Stimulated activated CD4-positive, alpha-beta T cell treated with anti-CD3 and anti-CD28 coated beads, Interleukin-4, amount 100 ng/mL, for 48 hours (primary cell): ENCODE measurements at places on chromosomes 7 and 10.
A peak's percentile ranks its signal among the peaks of the same experiment; 100 is the strongest.

DNA sequence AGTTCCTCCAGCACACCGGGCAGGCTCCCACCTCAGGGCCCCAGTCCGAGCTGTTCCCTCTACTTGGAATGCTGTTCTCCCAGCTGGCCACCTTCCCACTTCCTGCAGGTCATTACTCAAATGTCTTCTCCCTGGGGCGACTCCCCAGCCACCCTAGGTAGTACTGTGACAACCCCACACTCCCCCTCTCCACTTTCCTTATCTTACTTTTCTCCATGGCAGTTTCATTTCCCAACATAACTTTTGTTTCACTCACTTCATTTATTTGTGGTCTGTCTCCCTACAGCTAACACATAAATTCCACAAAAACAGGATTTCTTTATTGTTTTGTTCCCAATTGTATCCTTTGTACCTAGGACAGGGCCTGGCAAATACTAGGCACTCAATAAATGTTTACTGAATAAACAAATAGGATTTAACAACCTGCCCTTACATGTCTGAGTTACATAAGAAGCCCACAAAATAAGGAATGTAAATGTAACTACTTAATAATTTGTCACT is 76.5 kb downstream of the JAZF1 start:
- no peak for DNase-seq

DNA sequence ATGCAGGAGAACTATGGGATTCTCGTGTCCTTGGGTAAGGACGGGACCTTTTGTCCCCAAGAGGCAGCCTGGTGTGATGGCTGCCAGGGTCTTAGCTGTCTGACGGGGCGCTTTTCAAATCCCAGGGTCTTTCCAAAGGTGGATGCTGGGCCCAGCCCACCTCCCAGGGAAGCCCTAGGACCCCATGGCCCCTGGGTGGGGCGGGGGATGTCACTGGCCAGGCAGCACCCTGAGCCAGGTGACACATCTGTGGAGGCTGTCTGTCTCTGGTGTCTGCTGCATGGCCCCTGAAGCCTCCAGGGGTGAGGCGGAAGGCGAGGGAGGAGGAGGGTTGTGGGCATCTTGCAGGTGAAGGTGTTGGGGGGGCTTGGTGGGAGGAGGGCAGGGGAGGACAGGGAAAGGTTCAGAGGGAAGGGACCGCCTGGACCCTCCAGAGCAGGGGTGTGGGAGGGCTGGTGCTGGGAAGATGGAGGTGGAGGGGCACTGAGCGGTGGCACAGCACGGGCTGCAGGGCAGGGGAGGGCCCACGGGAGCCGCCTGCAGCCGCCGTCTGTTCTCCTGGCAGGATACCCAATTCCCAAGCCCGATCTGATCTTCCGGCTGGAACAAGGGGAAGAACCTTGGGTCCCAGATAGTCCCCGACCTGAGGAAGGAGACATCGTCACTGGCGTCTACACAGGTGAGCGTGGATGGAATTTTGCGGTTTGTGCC is 7.0 kb downstream of the ZNF316 start:
- DNase-seq = no peak

DNA sequence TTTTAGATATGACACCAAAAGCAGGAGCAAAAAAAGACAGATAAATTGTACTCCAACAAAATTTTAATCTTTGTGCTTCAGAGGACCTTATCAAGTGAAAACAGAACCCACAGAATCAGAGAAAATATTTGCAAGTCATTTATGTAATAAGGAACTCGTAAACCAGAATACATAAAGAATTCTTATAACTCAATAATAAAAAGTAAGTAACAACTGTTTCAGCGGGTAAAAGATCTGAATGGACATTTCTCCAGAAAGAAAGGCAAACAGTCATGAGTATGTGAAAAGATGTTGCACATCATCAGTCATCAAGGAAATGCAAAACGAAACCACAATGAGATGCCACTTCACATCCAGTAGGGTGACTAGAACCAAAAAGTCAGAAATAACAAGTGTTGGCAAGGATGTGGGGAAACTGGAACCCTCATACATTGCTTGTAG is 167.7 kb upstream of the KCTD7 start:
- no peak for DNase-seq

DNA sequence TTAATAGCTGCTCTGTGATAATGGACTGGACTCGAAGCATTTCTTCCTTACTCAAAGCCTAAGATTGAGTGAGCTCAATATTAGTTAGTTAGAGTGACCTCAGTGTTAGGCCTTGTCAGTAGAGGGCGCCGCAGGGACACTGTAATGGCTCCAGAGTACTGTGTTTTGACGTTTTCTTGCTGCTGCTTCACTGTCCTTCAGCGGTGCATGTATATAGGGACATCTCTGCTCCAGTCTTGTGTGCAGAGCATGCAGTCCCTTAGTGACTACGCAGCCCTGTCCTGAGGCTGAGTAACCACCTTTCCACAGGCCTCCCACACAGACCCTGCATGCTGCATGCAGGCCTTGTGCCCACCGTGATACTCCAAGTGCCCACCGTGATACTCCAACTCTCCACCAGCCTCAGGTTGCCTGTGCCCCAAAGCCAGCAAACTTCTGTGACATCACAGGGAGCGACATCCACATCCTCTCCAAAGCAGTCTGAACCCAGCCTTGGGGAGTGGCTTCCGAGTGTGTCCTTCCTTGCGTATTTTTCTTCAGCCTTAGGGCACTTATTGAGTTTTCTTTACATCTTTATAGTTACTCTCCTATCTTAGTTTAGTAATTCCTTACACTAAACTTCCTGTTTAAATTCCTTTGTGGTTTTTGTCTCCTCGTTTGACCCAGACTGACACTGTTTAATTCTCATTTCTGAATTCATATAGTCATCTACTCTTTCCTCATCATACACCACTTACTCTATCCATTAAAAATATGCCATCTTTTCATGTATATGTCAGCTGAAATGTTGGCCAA is 118.2 kb downstream of the JAZF1 start:
- peak; percentile 63 for DNase-seq

- no peak for DNase-seq
Measured at GRCh38 chr10:69956741-69957230, 95.9 kb upstream of the MACROH2A2 start.

GRCh38 chr10:130393342-130393741 is 257.2 kb downstream of the GLRX3 start:
- no peak for DNase-seq

GRCh38 chr10:125169279-125169678 is 8.9 kb upstream of the CTBP2 start:
- no peak for DNase-seq

- peak; percentile 36 for DNase-seq
Measured at GRCh38 chr10:103145860-103146466, 47.1 kb downstream of the NT5C2 start.

GRCh38 chr7:45421806-45422205 is 152.4 kb upstream of the ADCY1 start:
- no peak for DNase-seq

DNA sequence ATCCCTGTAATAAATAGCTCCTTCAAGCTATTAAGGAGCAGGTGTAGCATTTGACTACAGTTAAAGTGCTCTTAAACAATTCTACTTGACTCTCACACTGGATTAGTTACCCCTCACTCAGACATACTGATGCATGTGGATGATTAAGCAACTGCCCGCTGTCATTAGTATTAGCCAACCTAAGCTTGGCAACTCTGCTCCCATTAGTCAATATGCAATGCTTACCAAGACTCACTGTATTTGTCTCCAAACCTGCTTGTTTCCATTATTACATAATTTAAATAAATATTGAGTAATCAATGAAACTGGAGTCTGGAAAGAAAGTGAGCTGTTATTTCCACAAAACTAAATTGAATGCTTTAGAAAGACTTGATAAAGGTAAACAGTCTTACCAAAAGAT is 144.0 kb upstream of the ASAH2 start:
- DNase-seq = no peak

DNA sequence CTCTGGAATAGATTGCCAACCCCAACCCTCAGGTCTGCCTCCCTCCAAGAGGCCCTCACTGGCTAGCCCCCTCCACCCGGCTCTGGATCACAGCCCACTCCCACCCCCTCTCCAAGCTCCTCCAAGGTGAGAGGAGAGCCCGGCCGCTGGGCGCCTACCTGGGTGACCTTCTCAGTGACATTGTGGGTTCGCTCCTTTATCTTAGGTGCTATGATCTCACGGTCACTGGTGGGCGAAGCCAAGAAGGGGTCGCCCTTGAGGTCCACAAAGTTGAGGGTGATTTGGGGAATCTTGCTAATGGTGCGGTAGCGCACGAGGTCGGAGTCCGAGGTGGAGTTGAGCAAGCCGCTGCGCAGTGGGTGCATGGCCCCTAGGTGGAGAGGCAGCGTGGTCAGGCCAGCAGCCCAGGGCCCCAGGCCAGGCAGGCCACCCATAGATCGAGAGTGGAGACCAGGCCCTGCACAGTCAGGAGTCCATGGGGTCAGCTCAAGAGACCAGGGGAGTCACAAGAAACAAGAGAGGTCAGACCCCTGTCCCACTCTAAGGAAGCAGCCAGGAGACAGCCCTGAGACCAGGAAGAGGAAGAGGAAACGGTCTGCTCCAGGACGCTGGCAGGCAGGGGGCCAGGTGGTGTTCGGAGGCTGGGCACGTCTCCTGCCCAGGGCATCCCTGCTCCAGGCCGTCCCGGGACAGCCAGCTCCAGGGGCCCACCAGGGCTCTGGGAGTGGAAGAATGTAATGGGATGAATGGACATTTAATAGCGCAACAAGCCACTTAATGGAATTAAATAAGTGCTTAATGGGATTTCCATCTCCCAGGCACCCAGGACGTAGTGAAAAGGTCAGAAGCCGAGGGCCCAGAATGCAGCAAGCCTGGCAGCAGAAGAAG is 20.7 kb downstream of the KCNH2 start:
- no peak for DNase-seq

- DNase-seq = no peak
Measured at GRCh38 chr7:15922002-15922401, 235.5 kb upstream of the MEOX2 start.

- DNase-seq = no peak
Measured at GRCh38 chr10:109956454-109957091, 33.3 kb upstream of the XPNPEP1 start.

DNA sequence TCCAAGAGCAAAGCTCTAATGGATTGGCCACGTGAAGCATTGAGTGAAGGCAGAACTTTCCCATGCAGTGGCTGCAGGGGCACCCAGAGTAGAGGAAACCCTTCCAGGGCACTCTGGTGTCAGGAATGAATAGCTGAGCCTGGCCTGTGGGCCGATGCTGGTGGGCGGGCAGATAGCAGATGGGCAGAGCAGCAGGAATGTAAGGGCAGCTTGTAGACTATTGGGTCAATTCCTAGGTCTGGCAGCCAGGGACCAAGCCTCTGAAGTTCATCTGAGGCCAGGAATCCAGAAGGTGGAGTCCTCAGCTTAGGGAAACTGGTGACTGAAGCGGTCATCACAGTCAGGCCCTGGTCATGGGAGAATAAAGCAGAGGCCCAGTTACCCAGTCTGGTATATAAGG is 115.4 kb downstream of the TMEM178B start:
- DNase-seq = no peak

GRCh38 chr10:18378766-18379165 is 238.5 kb downstream of the CACNB2 start:
- DNase-seq = no peak

DNA sequence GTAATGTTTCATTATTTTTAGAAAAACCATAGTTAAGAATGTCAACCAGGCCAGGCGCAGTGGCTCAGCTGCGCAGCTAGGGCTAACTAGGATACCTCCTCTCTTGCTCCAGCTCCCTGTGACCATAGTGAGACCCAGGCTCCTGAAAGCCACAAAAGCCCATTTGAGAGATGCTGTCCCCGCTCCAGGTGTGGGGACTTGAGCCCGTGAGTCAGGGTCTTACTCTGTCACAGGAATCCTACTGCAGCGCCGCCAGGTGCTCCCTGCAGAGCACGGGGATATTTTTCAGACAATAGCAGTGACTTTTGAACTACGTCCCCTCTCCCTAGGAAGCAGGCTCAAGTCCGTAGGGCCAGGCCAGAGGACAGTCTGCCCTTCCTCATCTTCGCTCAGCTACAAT is 75.6 kb upstream of the NRBF2 start:
- no peak for DNase-seq

- DNase-seq = no peak
Measured at GRCh38 chr7:157194948-157195347, 56.2 kb downstream of the UBE3C start.

DNA sequence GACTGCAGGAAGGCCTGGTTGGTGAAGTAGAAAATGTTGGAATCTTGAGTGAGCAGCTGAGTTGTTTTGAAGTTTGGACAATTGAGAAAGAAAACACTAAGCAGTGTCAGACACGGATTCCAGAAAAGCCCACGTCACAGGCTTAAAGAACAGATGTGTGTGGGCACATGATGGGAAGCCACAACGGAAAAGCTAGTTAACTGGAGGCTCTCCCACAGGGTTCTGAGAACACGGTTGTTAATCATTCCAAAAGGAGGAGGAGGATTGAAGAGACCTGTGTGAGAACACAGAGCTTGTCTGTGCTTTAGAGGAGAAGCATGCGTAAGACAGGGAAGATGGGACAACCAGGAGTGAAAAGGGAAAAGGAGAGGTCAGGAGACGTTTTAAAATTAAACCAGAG is 42.6 kb downstream of the SHH start:
- DNase-seq = no peak

DNA sequence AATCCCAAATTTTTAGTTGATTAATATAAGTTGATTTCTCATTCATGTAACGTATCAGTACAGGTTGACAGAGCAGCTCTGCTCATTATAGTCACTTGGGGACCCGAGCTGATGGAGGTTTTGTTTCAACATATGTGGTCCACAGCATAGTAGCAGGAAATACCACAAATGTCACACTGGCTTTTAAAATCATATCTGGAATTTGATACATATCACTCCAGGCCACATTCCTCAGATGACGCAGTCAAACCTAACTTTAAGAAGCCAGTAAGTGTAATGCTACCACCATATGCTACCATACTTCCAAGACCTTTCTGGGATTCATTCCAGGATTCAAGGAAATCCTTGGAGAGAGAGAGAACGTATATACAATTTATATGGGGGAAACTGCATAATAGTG is 156.3 kb downstream of the PHF14 start:
- no peak for DNase-seq

GRCh38 chr10:12697764-12698163 is 303.7 kb downstream of the CCDC3 start:
- DNase-seq = no peak

GRCh38 chr7:15692501-15693020 is 6.1 kb upstream of the MEOX2 start:
- DNase-seq = no peak

- no peak for DNase-seq
Measured at GRCh38 chr7:28684650-28685241, 272.4 kb downstream of the CREB5 start.

DNA sequence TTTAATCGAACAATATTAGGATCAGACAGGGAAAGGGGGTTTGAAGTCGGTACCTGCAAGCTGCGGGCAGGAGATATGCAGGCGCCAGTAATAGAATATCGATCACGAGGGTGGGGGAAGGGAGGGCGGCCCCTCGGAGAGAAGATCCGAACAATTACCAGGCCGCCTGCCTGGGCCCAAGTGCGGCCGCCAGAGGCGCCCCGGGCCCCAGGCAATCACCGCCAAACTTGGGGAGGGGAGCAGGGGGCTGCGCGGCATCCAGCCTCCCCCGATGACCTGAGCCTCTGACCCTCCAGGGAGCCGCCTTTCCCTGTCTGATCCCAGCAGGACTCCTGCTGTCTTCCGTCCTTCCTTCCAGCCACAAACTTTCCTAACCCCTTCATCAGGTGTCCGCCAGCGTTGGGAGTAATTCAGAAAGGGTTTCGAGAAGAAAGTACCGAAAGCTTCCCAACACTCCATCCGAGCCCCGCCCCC is 1.1 kb downstream of the NKX1-2 start:
- DNase-seq = no peak

GRCh38 chr10:104512800-104513199 is 128.3 kb upstream of the SORCS3 start:
- no peak for DNase-seq
